ENCODE measurements at places on chromosomes 16 and 17. TPM values are rescaled to one million over a fixed set of nuclear protein-coding genes. Genes with fewer than 3 reads are reported as not detected.
A peak's percentile ranks its signal among the peaks of the same experiment; 100 is the strongest.

IL34 gene
- total RNA-seq: 0.92 TPM

RCVRN gene
- total RNA-seq: 1.5 TPM

DNA sequence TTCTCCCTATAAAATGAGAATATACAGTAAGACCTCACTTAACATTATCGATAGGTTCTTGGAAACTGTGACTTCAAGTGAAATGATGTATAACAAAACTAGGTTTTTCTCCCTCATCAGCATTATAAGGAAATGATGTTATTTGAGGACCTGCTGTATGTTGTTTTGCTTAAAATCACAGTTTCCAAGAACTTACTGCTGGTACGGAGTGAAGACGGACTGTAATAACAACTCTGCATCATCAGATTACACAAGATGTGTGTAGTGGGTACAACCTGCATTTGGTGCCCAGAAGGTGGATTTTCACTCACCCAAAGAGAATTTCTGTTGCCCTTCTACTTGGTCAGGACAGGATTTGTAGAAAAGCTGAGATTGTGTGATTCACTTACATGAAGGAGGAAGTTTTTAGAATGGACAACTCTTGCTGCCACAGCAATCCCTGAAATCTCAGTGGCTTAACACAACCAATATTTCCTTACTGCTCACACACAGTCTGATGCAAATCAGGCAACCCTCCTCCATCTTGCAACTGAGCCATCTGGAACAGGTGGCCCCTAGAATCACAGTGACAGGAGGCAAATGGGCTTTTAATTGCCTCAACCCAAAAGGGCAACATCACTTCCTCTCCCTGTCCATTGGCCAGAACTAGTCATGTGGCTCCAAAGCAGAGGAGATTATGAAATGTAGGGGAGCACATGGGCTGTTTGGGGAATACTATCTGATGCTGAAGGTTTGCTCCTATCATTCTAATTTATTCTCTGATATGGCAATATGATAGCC is 67.6 kb upstream of the CACNG5 start:
- ATAC-seq: peak; percentile 84

GRCh38 chr17:74786431-74787055 is 10.4 kb upstream of the NAT9 start:
- ATAC-seq: no peak

DNA sequence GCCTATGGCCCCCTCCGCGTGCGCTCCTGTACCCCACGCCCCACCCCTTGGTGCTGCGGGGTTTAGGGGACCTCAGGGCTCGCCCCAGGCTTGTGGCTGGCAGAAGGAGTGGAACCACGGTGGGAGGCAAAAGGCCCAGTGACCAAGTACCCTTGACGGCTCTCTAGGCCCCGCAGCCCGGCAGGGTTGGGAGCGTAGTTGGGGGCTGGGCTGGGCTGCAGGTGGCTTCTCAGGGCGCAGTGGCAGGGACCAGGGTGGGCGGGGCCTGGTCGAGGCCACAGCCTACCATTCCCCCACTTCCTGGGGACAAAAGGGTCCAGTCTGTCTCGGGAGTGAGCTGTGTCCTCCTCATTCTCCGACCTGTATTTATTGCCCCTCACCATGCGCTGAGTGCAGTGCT is 124.9 kb downstream of the RBFOX3 start:
- peak; percentile 5 for ATAC-seq

DNA sequence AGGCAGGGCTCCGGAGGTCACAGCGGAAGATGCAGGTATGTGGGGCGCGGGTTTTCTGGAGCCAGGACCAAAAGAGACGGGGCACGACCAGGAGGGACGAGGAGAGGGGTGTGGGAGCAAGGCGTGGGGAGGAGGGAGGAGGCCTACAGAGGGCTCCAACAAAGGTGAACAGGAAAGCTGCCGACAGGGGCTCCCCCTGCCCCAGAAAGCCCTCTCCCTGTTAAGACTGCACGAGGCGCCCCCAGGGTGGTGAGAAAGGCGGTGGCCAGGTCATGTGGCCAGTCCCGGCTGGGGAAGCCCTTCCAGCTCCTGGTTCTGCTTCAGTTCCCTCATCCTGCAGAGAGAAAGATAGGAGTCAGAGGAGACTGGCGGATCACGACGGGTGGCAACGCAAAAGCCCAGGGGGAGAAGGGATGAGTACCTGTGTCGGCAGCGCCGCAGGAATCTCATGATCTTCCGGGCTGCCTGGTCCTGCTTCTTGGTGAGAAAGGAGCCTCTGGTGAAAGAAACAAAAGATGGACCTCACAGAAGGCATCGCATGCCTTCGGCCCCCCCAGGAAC is 949 bp upstream of the SPAG7 start:
- no peak for ATAC-seq

GRCh38 chr17:82065193-82065637 is 389 bp downstream of the DUS1L start:
- peak; percentile 71 for ATAC-seq

- ATAC-seq: no peak
Measured at GRCh38 chr17:52606098-52606497, 447.6 kb upstream of the CA10 start.

ZG16B gene
- total RNA-seq: 1.5 TPM

MEFV gene
- total RNA-seq: 0.17 TPM

DNA sequence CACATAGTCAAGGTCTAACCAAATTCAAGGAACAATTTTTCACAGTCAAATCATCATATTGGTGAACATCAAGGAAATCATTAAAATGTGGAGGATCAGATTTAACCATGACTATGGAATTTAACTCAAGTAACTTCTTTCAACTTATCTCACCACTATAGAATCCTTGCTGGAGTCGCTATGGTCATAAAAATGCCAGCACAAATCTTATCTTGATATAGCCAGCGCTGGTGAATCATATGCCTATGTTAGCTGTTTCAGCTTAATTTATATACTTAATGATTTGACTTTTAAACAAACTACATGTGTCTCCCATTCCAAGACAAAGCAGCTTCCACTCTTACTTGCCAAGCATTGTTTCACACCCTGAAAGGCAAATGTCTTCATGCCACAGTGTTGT is 416.4 kb downstream of the CDH11 start:
- no peak for ATAC-seq

GRCh38 chr16:21600031-21600773 is 825 bp downstream of the METTL9 start:
- ATAC-seq: no peak

- ATAC-seq: peak; percentile 93
Measured at GRCh38 chr17:80649672-80650330, 105.2 kb downstream of the RPTOR start.

GRCh38 chr16:79918916-79919315 is 318.4 kb upstream of the MAF start:
- ATAC-seq: no peak

DNA sequence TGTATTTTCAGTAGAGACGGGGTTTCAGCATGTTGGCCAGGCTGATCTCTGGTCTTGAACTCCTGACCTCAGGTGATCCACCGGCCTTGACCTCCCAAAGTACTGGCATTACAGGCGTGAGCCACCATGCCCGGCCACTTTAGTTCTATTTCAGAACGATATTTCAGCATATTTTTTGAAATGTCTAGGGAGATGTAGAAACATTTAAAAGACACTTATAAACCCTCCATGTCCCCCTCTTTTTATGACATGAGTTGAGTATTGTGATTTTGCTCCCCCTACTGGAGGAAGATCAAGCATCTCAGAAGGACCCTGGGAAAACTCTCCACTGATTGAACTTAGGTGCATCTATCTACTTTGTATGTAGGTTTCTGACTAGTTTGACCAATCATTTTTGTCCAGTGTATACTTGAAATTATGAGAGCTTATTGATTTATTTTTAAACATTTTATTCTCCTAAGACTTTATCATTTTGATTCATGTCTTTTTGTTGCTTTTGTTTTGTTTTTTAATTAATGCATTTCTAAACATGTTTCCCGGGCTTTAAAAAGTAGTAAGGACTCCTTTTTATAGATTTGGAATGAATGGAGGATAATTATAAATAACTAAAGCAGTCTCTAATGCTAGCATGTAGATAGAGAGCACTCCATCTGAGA is 105.1 kb downstream of the CHD9 start:
- peak; percentile 54 for ATAC-seq

DNA sequence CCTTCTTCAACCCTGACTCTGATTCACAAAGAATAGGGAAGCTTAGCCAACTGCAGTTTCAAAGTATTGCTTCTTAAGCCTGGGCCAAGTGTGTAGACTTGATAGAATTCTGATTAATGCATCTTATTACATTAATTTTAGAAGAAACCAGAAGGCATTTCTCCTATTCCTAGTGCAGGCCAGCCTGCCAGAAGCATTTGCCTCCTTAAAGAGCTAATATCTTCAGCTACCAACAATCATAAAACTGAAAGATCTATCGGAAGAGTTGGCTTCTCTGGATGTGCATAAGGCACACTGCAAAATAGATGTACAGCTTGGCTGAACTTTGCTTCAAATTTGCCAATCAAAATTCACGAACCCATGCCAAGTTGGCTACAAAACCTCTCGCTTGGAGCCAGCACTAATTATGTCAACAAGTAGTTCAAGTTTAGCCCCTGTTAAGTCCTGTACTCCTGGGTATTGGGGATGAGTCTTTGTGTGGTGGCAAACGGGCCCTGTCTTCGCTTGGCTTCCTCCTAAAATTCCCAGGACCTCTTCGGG is 717.8 kb downstream of the WWOX start:
- no peak for ATAC-seq

MRM1 gene
- 3.8 TPM for total RNA-seq

ACSM5 gene
- total RNA-seq: not detected

GRCh38 chr17:73492125-73492820 is 152.0 kb downstream of the SDK2 start:
- no peak for ATAC-seq

DNA sequence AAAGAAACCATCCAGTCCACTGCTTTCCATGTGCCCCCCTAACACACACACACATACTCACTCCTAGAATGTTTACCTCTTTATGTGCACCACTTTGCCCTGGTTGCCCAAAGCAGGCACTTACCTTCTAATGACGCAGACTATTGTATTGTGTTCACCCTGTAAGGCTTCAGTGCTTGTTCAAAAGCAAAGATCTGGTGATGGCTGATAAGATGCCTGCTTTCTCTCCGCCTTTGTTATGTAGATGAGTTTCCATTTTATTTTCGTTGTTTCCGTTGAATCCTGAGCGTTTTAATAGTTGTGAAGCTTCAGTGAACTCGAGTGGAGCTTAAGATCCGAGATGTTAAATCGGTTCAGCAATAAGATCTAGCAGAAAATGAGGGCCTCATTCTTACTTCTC is 452.7 kb downstream of the TMEM114 start:
- ATAC-seq: peak; percentile 63

DNA sequence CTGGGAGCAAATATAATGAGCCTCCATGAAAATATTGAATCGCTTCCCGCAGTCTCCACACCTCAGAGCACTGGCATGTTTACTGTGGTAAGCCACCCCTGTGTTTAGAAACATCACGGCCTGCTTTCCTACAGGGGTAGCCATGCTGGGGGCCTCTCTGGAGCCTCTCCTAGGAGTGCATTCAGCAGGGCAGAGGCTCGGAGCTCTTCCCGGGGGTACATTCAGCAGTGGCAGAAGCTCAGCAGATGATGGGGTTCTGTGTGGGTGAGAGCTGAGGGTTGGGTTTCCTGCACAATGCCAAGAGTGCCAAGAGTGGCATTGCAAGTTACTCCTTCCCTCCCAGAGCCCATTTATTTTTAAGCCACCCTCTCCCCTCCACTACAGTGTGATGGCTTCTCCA is 386.6 kb downstream of the SEC14L1 start:
- ATAC-seq: no peak

- no peak for ATAC-seq
Measured at GRCh38 chr17:77209330-77209748, 68.6 kb downstream of the SEC14L1 start.

DNA sequence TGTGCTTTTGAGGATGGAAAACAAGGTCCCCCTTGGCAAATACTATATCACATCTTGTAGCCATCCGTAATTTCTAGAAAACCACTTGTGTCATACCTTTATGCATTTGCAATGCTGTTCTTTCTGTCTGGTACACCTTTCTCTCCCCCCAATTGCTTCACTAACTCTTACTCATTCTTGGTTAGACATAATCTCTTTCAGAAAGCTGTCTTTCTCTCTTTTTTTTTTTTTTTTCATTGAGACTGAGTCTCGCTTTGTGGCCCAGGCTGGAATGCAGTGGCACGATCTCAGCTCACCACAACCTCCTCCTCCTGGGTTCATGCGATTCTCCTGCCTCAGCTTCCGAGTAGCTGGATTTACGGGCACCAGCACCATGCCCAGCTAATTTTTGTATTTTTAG is 94.9 kb upstream of the C17orf78 start:
- ATAC-seq: no peak

DNA sequence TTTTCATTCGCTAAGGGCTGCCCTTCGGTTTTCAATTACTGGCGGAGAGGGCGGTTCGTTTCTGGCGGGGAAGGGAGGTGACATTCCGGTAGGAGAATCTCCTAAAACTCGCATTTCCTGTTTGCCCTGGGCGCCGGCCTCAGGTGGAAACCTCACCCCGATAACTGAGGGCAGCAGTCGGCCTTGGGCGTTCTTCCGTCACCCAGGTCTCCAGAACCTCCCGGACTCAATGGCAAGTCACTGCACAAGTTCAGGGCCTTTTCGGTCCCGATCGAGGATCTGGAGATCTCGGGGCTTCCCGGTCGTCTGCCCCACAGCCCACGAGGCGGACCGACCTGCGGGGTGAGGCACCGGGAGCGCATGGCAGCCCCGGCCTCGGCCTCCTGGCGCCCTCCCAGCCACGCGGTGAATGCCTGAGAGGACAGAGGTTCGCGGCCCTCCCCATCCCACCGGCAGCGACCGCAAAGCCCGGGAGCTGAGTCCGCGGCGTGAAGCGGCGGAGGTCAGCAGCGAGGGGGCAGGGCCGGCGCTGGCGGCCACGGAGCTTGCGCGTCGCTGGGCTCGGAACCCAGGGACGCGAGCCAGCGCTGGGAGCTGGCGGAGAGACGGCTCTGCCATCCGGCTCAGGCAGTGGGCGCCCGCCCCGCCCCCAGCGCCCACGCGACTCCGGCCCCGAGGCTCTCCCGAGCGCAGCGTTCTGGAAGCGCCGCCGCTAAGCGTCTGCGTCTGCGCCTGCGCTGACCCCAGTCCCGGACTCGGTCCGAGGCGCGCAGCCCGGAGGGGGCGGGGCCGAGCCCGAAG is 58.4 kb downstream of the SRL start:
- ATAC-seq: peak; percentile 96

OTOP2 gene
- total RNA-seq: 0.15 TPM

DNA sequence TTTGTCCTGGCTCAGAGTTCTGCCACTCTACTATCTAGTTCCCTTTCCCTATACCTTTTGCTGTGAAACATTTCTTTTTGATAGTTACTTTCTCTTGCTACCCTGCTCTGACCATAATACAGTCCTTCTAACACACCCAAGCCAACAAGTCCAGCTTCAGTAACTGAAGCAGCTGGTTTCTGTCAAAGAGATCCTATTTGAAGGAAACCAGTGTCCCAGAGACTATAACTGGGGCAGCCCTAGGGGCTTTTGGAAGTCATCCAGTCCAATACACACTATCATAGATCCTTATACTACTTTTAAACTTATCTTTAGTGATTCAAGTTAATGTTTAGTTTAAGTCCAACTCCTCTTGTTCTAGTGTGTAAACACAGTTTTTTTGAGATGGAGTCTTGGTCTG is 17.3 kb upstream of the DHRS13 start:
- ATAC-seq: no peak

GRCh38 chr16:11949527-11949926 is 7.7 kb upstream of the NPIPB2 start:
- ATAC-seq: peak; percentile 76

- ATAC-seq: no peak
Measured at GRCh38 chr17:7114241-7114874, at the start of gene ASGR2. TSS of gene ASGR2 (minus strand) at chr17:7114822. CDS start at chr17:7114240, 582 bp downstream.

- no peak for ATAC-seq
Measured at GRCh38 chr17:19569785-19570543, 36.3 kb downstream of the SLC47A1 start.
